AG08395 (cell line): ENCODE measurements at places on chromosomes 4 and X.

- no peak for DNase-seq
These were observed 59.1 kb downstream of the MID1IP1 start for GRCh38 chrX:38860106-38861013.

GRCh38 chr4:73447671-73448070 lies 11.7 kb downstream of the AFP start:
- DNase-seq: no peak

- DNase-seq: no peak
These were observed 9.9 kb downstream of the OGT start for GRCh38 chrX:71542825-71543224.

DNA sequence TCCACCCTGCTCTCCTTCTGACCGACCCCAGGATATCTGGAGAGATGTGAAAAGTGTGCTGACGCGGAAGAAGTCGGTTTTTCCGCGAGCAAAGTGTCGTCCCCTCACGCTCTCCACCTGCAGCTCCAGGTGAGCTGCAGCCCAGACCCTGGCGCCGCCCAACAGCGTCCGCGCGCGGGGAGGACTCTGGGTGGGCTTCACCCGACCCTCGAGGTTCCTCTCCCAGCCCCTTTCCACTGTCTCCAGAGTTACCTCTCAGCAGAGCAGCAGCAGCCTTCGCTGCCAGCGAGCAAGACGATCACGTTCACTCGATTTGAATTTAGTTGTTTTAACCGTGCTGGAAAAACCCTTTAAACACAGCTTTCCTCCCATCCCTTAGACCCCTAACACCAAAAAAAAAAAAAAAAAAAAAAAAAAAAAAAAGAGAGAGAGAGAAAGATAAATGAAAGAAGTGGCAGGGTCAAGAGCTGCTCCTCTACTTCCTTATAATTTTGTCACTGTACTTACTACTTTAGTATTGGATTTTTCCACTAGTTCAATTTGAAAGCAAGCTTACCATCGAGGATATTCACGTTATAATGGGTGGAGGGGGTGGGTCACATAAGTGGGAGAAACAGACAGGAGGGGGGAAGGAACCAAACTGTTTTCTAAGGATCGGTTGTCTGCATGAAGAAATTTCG lies 758 bp upstream of the NR3C2 start:
- no peak for DNase-seq

DNA sequence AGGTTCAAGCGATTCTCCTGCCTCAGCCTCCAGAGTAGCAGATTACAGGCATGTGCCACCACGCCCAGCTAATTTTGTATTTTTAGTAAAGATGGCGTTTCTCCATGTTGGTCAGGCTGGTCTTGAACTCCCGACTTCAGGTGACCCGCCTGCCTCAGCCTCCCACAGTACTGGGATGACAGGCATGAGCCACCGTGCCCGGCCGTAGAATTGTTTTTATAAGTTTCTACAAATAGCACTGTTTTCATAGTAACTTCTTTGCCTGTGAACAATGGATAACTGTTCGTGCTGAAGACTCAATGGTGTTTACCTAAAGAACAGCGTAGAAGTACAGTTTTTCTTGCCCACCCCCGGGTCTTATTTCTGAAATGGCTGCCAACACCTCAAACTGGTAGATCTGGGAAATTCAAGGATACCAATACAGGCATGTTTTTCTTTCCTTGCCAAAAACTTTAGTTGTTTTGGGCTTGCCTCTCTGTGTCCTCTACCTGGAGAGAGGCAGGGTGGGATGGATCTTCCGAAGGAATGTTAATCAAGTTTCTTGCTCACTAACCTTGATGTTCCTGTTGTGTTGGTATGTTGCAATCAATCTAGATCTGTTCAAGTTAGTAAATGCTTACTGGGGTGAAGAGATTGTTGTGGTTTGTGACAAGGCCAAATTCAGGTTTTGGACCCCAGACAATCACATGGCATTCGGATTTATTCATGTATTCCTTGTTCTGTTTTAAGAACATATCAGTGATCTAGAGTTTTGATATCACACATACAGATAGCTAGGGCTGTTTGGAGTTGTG lies 2.8 kb upstream of the RUFY3 start:
- no peak for DNase-seq

DNA sequence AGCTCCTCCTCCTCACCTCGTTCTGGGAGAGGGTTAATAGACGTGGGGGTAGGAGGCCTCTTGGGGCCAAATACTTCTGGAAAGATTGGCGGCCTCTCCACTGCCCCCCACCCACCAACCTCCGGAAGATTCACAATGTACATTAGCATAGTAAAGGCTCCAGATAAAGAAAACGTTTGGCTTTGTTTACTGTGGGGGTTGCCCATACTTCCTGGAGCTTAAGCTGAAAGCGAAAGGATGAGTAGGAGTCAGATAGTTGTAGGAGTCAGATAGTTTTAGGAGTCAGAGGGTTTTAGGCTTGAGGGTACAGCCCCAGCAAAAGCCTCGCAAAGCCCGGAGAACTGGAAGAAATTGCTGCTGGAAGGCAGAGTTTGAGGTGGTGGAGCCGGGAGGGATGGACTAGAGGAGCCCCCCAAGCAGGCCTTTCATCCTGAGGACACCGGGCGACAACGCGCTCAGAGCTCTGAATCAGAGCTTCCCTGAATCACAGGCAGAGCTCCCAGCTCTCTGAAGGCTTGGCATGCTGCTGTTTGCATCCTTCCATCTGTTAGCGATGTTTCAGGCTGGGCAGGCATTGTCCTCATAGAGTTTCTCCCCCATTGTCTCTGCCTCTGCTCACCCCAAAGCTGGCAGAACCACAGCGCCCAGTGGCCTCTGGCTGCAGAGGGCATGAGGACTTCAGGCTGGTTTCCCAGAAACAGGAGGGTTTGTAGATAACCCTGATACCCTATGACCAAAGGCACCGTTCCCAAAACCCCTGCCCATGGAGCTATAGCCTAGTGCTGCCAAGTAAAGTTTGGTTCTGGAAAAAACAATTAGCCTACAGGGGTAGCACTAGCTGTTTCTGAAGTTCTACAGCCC lies 280.7 kb downstream of the BCOR start:
- DNase-seq: peak; percentile 50
